ENCODE measurements at places on chromosomes 4 and X. TPM values are rescaled to one million over a fixed set of nuclear protein-coding genes. Genes with fewer than 3 reads are reported as not detected.

The YIPF7 gene
- total RNA-seq, result 1.4 TPM

The CSN1S1 gene
- 3.2 TPM for total RNA-seq

The LPAR4 gene
- total RNA-seq, result 0.08 TPM

The AKAP4 gene
- total RNA-seq, result not detected

The MCF2 gene
- total RNA-seq, result 1.1 TPM

The CLGN gene
- 55.7 TPM for total RNA-seq

DNA sequence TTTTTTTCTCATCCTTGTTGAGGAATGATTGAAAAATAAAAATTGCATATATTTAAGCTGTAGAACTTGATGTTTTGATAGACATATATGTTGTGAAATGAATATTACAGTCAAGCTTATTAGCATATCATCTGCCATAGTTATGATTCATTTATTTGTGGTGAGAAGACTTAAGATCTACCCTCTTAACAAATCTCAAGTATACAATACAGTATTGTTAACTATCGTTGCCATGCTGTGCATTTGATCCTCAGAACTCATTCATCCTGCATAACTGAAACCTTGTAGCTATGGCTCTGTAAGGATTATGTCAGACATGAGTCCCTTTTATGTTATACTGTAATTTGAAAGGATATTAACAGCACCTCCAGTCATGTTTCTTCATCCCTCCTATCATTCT is 2045.3 kb downstream of the ARAP2 start:
- DNase-seq, result no peak

GRCh38 chrX:154734061-154734781 is 16.7 kb downstream of the GAB3 start:
- peak; percentile 35 for DNase-seq

- no peak for DNase-seq
Observed at GRCh38 chr4:70902577-70903290, 565 bp downstream of the MOB1B start.

GRCh38 chrX:105701310-105702052 is 120.9 kb upstream of the NRK start:
- no peak for DNase-seq

- DNase-seq, result no peak
Observed at GRCh38 chr4:79413886-79414285, 5.9 kb upstream of the GK2 start.

DNA sequence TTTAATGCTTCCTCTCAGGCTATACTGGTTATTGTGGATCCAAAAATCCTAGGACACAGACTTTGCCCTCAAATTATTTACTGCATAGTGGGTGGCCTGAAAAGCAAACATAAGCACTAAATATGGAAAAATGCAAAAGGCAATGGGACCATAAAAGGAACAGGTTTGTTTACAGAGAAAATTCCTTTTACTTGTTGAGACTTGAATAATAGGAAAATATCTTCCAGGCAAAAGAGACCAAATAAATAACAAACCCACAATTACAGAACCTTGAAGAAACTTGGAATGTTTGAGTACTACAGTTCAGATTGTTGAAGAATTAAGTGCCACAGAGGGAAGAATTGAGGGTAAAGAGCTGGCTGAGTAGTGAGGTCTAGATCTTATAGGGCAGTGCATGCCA is 711.0 kb downstream of the C4orf33 start:
- DNase-seq, result no peak

GRCh38 chr4:54945838-54946237 is 179.6 kb downstream of the KDR start:
- DNase-seq, result no peak

Measured in left cardiac atrium (tissue), 4 donors.